ENCODE measurements at places on chromosomes 5 and 9. TPM values are rescaled to one million over a fixed set of nuclear protein-coding genes. Genes with fewer than 3 reads are reported as not detected.

LTC4S gene
- 2.2 TPM for total RNA-seq

SLIT3 gene
- 0.34 TPM for total RNA-seq

CDH6 gene
- total RNA-seq, result not detected

SPAG8 gene
- 0.37 TPM for total RNA-seq

PCDHGB2 gene
- 0.88 TPM for total RNA-seq

CKMT2 gene
- not detected for total RNA-seq

LCN12 gene
- 0.86 TPM for total RNA-seq

RFK gene
- 27.0 TPM for total RNA-seq

PKD2L2 gene
- total RNA-seq, result not detected

CRAT gene
- total RNA-seq, result 17.0 TPM

PCDHA13 gene
- total RNA-seq, result 0.74 TPM

PCDHGA11 gene
- 0.30 TPM for total RNA-seq

TMOD1 gene
- total RNA-seq, result 0.26 TPM

GFPT2 gene
- total RNA-seq, result 15.7 TPM

PCDHB3 gene
- 0.42 TPM for total RNA-seq

GFI1B gene
- total RNA-seq, result not detected

HTR4 gene
- not detected for total RNA-seq

POLK gene
- total RNA-seq, result 34.9 TPM

NIPAL4 gene
- 0.96 TPM for total RNA-seq

GPR150 gene
- total RNA-seq, result not detected
